Activated naive CD4-positive, alpha-beta T cell treated with anti-CD3 and anti-CD28 coated beads, Interleukin-2, amount 50 U/mL, for 72 hours (primary cell): ENCODE measurements at places on chromosomes 3 and 15.

DNA sequence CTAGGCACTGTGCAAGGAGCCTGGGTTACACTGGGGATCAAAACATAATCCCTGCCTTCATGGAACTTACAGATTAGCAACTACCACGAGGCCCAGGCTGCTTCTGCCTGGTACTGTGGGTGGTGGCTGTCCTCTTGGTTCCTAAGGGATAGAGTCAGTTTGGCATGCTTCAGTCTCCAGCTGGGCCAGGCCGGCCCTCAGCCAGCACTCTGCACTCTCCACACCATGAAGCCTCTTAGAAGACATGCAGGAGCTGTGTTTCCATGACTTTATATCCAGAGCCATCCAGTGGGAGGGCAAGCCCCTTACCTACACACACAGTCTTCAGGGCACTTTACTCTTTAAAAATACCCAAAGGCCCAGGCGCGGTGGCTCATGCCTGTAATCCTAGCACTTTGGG, 54.4 kb downstream of the ATP1B3 start:
- DNase-seq = no peak

DNA sequence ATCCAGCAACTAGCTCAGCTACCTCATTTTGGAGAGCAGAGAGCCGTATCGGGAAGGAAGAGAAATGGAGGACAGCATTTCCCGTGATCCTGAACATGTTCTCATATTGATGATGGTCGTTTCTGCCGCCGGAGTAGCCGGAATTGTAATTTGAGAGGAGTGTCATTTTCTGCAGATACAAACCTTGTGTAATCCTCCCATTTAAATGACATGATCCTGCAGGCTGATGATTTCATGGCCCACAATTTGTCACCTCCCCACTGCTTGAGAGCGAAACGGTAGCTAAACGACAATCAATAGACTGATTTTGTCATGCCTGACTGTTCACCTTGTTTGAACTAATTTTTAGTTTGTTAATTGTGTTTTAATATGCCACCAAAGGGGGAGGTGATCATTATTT, 126.5 kb upstream of the CNTN6 start:
- no peak for DNase-seq

GRCh38 chr15:89195836-89196235, 25.5 kb downstream of the RLBP1 start:
- no peak for DNase-seq

GRCh38 chr3:184145111-184145524, 10.0 kb downstream of the EIF2B5 start:
- no peak for DNase-seq

GRCh38 chr3:175988401-175988800, 1129.3 kb downstream of the NAALADL2 start:
- no peak for DNase-seq
